ENCODE measurements at places on chromosomes 5 and 9.
A peak's percentile ranks its signal among the peaks of the same experiment; 100 is the strongest.

- H3K4me1 ChIP-seq: no peaks in the 10 kb centered on the region
- peaks cover 20% of the 10 kb centered on the region for H3K27me3 ChIP-seq
Measured at GRCh38 chr5:127429928-127430327, 87.5 kb upstream of the PRRC1 start.

DNA sequence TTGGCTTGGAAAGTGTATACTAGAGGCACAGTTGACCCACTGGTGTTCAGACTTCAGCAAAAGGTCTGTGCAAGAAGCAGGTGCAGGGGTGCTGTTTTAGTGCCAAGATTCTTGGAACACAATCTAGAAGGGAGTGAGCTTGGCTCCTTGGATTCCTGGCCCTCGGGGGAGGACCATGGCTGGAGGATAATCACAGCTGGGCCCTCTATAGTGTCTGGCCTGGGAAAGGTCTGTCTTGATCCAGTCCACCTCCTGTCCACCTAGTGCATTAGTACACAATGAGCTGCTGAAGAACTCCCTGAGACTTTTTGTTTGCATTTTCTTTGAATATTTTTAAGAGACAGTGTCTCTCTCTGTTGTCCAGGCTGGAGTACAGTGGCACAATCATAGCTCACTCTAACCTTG is 50.4 kb upstream of the PLPP1 start:
- H3K4me3 ChIP-seq: no peak overlapping the region
- peaks cover 4% of the 10 kb centered on the region for H3K27me3 ChIP-seq

GRCh38 chr5:177508221-177508611 is 1.4 kb downstream of the DOK3 start:
- no peak for DNase-seq
- no peaks in the 10 kb centered on the region for H3K27me3 ChIP-seq
- H3K27ac ChIP-seq: no peak overlapping the region
- peaks cover 3% of the 10 kb centered on the region for H3K4me1 ChIP-seq
- peaks cover 17% of the 10 kb centered on the region for H3K36me3 ChIP-seq

- H3K4me3 ChIP-seq: no peak overlapping the region
- peaks cover 23% of the 10 kb centered on the region for H3K27me3 ChIP-seq
- no peak overlapping the region for H3K27ac ChIP-seq
- H3K36me3 ChIP-seq: no peaks in the 10 kb centered on the region
- DNase-seq: no peak
Measured at GRCh38 chr9:132543960-132544359, 38.4 kb upstream of the BARHL1 start.

- H3K4me1 ChIP-seq: peaks cover 26% of the 10 kb centered on the region
- H3K4me3 ChIP-seq: peak overlapping the region; percentile 49
- peaks cover 6% of the 10 kb centered on the region for H3K27me3 ChIP-seq
- DNase-seq: peak; percentile 40
- peaks cover 8% of the 10 kb centered on the region for H3K36me3 ChIP-seq
Measured at GRCh38 chr5:180367300-180367699, 14.2 kb upstream of the GFPT2 start.

- no peaks in the 10 kb centered on the region for H3K27me3 ChIP-seq
- H3K36me3 ChIP-seq: peaks cover 30% of the 10 kb centered on the region
- DNase-seq: no peak
Measured at GRCh38 chr5:109769597-109770291, 80.0 kb downstream of the MAN2A1 start.

DNA sequence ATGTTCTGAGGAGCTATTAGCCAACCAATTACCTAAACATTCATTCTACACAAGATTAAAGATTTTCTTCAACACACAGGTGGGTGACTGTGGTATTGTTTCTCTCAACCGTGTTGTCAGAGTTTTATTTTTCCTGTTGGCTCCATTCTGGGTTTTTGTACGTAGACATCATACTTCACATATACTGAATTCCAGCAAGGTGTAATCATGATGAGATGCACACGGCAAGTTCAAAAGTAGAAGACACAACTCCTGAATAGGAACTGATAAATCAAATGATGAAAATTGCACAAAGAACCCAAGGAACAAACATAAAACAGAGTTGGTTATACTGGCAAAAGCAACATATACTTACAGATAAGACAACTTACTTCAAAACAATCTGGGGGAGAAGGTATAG is 40.2 kb upstream of the RANBP6 start:
- H3K27me3 ChIP-seq: peaks cover 35% of the 10 kb centered on the region
- H3K27ac ChIP-seq: no peak overlapping the region
- no peak for DNase-seq
- no peak overlapping the region for H3K4me3 ChIP-seq

GRCh38 chr9:22379272-22379671 is 67.4 kb upstream of the DMRTA1 start:
- DNase-seq: no peak
- H3K4me3 ChIP-seq: no peak overlapping the region
- H3K36me3 ChIP-seq: no peaks in the 10 kb centered on the region
- no peaks in the 10 kb centered on the region for H3K27me3 ChIP-seq
- H3K27ac ChIP-seq: no peak overlapping the region

GRCh38 chr9:4555236-4555635 is 65.0 kb downstream of the SLC1A1 start:
- H3K27me3 ChIP-seq: no peaks in the 10 kb centered on the region
- DNase-seq: no peak
- no peaks in the 10 kb centered on the region for H3K36me3 ChIP-seq
- peaks cover 9% of the 10 kb centered on the region for H3K4me1 ChIP-seq

DNA sequence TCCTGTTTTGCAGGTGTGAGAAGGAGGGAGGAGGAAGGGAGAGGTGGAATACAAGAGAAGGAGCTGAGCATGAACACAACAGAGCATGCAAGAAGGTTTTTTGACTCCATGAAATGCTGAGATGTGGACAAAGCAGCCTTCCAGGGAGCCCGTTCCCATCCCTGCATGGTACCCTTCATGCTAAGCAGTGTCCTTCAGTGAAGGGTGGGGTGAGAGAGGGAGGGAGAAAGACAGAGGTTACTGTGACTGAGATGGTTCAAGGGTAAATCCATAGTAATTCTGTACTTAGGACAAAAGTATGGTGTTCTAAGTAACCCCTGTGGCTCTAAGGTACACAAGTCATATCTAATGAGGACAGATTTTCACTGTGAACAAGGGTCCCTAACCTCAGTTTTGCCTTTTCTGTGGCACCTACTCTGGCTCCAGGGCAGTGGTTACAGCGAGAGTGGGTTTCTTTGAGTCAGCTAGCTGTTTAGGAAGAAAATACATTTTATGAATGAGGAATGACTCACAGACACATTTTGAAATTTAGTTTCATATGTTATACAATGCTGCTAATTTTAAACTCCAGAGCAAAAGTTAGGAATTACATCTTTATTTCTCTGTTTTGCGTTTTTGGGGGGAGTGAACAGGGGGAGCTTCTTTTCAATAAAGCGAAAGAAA is 184.9 kb upstream of the SLC12A2 start:
- no peaks in the 10 kb centered on the region for H3K27me3 ChIP-seq
- H3K4me3 ChIP-seq: no peak overlapping the region
- H3K36me3 ChIP-seq: no peaks in the 10 kb centered on the region
- no peaks in the 10 kb centered on the region for H3K4me1 ChIP-seq

DNA sequence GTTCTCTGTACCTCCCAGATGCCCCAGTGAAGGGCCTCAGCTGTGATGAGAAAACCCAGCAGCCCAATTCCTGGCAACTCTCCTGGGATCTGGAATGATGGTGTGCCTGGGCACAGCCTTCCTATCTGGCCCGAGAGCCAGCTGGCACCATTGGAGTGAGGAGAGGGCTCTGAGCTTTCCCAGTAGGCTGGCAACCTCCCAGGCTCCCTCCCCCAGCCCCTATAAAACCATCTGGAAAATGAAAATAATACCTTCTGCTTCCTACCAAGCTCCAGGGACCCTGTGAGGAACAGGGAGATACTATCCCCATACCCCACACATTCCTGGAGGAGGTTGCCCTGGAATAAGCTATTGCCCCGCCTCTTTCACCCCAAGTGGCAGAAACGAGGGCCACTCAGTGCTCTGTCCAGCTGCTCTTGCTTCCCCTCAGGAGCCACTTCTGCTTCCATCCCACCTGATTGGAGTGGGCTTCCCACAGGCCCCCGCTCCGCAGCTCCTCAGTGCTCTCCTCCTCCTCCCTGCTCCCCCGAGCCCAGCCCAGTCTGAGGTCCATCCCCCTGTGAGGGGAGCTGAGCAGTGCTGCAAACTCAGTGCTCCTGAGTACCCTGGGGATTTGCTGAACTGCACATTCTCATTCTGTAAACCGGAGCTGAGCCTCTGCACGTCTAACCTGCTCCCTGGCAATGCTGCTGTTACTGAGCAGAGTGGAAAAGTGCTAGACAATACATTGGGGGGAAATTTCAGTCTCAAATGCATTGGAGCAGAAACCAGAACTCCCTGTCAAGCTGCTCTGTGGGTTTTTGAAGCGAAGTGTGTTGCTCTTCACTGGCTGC is 74.7 kb downstream of the THBS4 start:
- peaks cover 10% of the 10 kb centered on the region for H3K36me3 ChIP-seq
- H3K27me3 ChIP-seq: peaks cover 7% of the 10 kb centered on the region
- no peak overlapping the region for H3K4me3 ChIP-seq
- H3K4me1 ChIP-seq: no peaks in the 10 kb centered on the region

- no peaks in the 10 kb centered on the region for H3K4me1 ChIP-seq
- no peak overlapping the region for H3K4me3 ChIP-seq
- no peaks in the 10 kb centered on the region for H3K36me3 ChIP-seq
- DNase-seq: no peak
Measured at GRCh38 chr5:114935490-114935889, 234.2 kb downstream of the TRIM36 start.

- peaks cover 47% of the 10 kb centered on the region for H3K4me1 ChIP-seq
- H3K27me3 ChIP-seq: no peaks in the 10 kb centered on the region
- DNase-seq: no peak
- H3K27ac ChIP-seq: peak overlapping the region; percentile 83
- peak overlapping the region; percentile 28 for H3K4me3 ChIP-seq
- H3K36me3 ChIP-seq: peaks cover 39% of the 10 kb centered on the region
Measured at GRCh38 chr5:68274847-68275651, 59.5 kb downstream of the PIK3R1 start.

- peaks cover 60% of the 10 kb centered on the region for H3K4me1 ChIP-seq
- no peaks in the 10 kb centered on the region for H3K27me3 ChIP-seq
- H3K27ac ChIP-seq: peak overlapping the region; percentile 92
- peak overlapping the region; percentile 60 for H3K4me3 ChIP-seq
- peak; percentile 51 for DNase-seq
Measured at GRCh38 chr5:55037046-55037771, 13.2 kb downstream of the GZMK start.

DNA sequence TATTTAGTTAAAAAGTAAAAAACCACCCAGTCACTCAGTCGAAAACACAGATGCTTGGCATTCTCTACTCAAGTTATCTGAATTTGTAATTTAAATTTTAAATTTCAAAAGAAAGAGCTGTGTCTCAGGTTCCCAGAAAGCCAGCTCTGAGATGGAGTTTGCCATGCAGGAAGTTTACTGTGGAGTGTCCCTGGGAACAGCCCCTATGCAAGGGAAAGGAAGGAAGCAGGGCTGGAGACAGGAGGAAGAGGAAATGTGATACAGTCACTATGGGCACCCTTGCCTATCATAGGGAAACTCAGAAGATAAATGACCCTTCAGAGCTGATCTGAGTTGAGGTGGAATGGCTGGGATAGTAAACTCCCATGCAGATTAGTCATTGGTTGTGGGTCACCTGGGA is 408.8 kb upstream of the ACTBL2 start:
- no peaks in the 10 kb centered on the region for H3K36me3 ChIP-seq
- DNase-seq: no peak
- H3K27me3 ChIP-seq: no peaks in the 10 kb centered on the region
- H3K4me3 ChIP-seq: no peak overlapping the region
- H3K4me1 ChIP-seq: no peaks in the 10 kb centered on the region

DNA sequence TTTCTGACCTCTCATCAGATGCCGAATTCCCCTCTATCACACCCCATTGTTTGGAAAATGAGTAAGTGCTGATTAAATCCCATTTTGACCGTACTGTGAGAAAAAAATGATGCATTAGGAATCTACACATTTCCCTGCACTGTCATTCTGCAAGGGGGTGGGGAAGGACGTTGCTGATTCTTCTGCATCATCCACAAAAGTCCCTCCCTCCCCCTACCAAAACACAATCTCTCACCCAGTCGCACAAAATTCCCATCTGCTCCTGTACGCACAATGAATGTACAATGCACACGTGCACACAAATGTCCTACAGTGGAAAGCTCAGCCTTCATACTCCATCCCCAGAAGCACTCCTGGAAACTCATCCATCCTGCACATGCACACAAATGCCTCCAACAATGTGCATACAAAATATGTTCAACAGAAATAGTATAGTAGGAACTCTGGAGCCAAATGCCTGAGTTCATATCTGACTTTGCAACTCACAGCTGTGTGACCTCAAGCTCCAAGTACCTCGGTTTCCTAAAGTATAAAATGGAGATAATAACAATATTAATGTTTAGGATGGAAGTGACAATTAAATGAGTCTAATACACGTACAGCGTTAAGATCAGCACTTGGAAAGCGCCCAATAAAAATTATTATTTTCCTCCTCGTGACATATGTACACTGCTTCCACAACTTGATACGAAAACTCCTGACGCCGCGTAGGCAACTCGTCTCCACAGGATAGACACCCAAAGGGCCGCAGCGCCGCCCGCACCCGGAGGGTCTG is 809 bp downstream of the TNIP1 start:
- H3K27ac ChIP-seq: peak overlapping the region; percentile 66
- peaks cover 65% of the 10 kb centered on the region for H3K4me1 ChIP-seq
- H3K36me3 ChIP-seq: peaks cover 45% of the 10 kb centered on the region
- no peaks in the 10 kb centered on the region for H3K27me3 ChIP-seq
- DNase-seq: no peak

DNA sequence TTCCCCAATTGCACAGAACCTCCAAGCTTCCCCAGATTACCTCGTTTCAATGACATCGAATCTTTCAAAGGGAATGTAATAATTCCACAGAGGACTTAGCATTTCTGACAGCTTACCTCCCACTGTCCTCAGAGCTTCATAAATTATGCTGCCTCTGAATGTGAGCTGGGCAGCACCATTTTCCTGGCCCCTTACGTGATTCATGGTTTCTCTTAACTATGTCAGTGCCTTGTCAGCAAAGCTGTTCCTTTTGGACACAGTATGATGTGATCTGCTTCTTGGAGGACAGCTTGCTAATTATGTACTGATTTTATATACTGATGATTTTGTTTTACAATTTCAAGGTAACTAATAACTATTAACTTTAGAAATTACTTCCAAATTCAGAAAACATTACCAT is 27.7 kb upstream of the SSBP2 start:
- H3K4me1 ChIP-seq: peaks cover 19% of the 10 kb centered on the region
- H3K27ac ChIP-seq: peak overlapping the region; percentile 95
- H3K36me3 ChIP-seq: no peaks in the 10 kb centered on the region
- DNase-seq: no peak
- no peaks in the 10 kb centered on the region for H3K27me3 ChIP-seq
- peak overlapping the region; percentile 72 for H3K4me3 ChIP-seq

DNA sequence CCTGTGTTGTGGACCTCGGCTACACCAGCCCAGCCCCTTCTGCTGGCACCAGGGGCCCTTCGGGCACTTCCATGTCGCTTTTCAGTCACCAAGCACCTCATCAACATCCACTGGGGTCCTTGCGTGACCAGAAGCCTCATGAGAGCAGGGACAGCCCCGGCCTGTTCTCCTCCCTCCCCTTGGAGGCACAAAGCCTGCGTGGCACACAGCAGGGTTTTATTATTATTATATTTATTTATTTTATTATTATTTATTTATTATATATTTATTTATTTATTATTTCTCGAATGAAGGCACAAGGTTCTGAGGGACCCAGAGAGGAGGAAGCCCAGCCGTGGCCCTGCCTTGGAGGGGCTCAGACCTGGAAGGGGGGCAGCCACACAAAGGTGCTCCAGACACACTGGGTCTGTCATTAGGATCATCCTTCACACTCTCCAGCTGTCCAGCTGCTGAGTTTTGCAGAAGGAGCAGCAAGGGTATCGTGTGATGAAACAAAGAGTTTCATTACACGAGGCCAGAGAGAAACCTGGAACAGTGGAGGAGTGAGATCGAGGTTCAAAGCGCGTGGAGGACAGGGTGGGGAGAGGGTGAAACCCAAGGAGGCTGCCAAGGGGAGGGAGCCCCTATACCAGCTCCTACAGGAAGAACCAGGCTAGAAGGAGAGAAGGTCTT is 5.2 kb downstream of the VAV2 start:
- H3K36me3 ChIP-seq: peaks cover 3% of the 10 kb centered on the region
- H3K27ac ChIP-seq: no peak overlapping the region
- H3K4me1 ChIP-seq: no peaks in the 10 kb centered on the region
- DNase-seq: no peak
- H3K27me3 ChIP-seq: peaks cover 13% of the 10 kb centered on the region
